NCI-H2081 treated with DMSO at 0.1 percent for 48 hours (cell line): ENCODE measurements at places on chromosomes 6 and 20.

- DNase-seq: no peak
Observed at GRCh38 chr20:11926292-11926998, 8.8 kb downstream of the BTBD3 start.

GRCh38 chr6:21521276-21521675 lies 72.3 kb upstream of the SOX4 start:
- no peak for DNase-seq

DNA sequence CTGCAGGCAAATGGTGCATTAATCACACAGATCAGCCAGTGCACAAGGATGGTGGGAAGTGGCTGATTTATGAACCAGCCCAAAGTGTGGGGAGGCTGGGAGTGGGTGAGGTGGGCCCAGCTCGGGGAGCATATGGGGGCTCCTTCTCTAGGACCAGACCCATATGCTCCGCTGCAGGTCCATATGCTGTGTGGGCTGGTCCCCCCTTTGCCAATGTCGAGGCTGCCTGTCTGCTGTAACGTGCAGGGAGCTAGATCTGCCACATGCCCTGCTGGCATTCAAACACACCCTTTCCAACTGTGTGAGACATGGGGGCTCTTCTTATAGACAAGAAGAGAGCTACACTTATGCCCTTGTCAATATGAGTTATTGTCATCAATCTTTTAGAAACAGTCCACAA lies 566.3 kb downstream of the DHX35 start:
- DNase-seq: no peak

- DNase-seq: no peak
Observed at GRCh38 chr6:131295081-131295480, 159.8 kb downstream of the AKAP7 start.

DNA sequence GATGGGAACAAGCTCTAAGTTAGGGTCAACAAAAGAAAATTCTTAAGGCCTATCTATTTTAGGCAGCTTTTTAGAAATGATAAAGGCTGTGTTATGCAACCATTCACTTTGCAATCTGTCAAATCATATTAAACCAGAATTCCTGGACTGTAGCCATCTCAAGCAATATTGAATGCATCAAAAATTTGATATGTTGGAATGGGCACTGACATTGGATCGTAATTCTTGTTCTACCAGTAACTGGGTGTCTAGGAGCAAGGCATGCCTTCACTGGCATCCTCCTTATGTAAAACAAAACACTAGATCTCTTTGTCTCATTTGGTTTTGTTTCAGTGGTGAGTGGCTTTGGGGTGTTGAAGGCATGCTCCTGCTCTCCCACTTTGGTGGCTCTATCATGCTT lies 145.6 kb downstream of the JARID2 start:
- DNase-seq: no peak

GRCh38 chr20:41476446-41476845 lies 109.8 kb upstream of the EMILIN3 start:
- no peak for DNase-seq

DNA sequence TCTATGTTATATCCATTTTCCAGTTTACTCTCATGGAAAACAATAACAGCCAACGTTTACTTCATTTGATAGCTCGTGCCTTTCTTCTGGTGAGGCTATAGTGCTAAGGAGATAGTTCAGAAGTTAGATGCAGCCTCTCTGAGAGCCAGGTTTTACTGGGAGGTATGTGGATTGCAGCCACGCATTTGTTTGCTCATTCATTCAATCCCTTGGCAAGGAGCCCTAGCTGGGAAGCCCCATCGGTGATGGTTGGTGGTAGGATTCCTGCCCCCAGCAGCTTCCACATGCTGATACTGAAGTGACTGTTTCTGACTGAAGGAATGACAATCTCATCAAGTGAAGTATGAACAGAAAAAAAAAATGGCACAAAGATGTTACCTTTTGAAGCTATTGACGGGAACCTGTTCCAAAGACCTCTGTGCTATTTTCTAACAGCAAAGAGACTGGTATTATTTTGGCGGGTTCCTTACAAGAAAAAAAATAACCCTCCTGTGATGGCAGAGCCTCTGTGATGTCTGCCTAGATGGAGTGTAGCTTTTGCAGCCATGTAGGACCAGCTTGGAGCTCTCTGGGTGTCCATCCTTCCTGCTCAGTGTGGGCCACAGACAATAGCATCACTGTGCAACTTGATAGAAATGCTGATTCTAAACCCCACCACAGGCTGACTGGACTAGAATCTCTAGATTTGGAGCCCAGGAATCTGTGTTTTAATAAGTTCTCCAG lies 30.6 kb downstream of the SNAP25 start:
- DNase-seq: no peak

- DNase-seq: no peak
Observed at GRCh38 chr6:89050155-89050554, 30.4 kb upstream of the PNRC1 start.
